ENCODE measurements at places on chromosomes 7 and 10.

- no peak for DNase-seq
These were observed 15.5 kb downstream of the TLX1 start for GRCh38 chr10:101146392-101147251.

- no peak for DNase-seq
These were observed 16.4 kb upstream of the BPGM start for GRCh38 chr7:134630237-134630636.

DNA sequence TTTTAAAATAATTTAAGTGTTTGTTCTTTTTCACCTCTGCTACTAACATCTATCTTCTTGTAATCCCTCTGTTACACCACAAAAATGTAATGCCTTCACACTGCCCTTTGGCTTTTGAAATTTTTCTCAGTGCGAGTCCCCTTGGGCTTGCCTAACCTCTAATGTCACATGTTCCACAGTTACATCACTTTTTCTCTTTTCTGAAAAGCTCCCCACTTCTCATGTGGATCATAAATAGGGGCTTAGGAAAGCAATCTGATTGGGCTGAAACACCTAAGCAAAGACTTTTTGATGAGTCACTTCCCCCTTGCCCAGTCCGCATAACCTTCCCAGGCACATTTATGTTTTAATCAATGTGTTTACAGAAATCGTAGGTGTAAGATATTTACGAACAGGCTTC, 288.2 kb downstream of the IPMK start:
- no peak for DNase-seq

DNA sequence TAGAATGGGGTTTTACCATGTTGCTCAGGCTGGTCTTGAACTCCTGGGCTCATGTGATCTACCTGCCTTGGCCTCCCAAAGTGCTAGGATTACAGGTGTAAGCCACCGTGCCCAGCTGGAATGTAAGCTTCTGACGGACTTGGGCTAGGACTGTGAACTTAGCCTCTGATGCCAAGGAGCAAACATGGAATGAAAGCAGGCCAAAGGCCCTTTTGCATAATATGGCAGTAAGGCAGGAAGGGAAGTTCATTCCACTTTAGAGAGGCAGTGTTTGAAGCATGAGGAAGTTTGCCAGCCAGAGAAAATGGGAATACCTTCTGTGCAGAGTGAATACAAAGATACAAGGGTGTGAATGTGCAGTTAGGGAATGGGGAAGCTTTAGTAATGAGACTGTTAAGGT, 20.3 kb downstream of the VCL start:
- no peak for DNase-seq

- DNase-seq: peak; percentile 71
These were observed 85.8 kb downstream of the NRP1 start for GRCh38 chr10:33248638-33249037.

DNA sequence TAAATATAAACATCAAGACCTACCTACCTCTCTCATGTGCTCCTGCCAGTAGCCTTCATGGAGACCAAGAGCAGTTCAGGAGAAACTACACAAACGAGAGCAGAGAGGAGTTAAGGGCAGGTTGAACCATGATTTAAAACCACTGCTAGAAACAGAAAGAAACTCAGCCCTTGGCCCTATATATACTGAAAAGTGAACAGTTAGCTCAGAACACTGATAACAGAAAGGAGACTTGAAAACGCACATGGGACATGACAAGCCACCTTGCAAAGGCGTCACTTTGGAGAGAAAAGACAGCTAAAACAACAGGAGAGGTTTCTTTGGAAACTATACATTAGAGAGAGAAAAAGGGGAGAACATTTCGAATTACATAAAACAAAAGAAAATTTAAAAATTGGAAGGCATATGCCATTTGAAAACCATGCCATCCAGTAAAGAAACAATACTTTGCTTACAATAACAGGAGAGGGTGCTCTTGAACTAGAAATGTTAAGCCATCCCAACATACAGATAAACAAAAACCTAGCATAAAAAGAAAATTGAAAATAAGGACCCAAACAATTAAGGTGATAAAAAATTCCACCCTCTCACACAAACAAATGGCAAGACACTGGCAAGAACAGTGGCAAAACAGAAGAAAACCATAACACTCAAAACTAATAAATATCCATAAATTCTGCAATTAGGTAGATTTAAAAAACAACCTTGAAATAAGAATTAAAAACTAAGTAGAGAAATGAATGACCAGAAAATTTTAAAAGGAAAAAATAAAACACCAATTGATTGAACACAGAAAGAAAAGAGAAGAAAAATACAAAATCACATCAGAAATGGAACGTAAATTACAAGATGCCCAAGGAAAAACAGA, 232.7 kb downstream of the IMMP2L start:
- DNase-seq: no peak

DNA sequence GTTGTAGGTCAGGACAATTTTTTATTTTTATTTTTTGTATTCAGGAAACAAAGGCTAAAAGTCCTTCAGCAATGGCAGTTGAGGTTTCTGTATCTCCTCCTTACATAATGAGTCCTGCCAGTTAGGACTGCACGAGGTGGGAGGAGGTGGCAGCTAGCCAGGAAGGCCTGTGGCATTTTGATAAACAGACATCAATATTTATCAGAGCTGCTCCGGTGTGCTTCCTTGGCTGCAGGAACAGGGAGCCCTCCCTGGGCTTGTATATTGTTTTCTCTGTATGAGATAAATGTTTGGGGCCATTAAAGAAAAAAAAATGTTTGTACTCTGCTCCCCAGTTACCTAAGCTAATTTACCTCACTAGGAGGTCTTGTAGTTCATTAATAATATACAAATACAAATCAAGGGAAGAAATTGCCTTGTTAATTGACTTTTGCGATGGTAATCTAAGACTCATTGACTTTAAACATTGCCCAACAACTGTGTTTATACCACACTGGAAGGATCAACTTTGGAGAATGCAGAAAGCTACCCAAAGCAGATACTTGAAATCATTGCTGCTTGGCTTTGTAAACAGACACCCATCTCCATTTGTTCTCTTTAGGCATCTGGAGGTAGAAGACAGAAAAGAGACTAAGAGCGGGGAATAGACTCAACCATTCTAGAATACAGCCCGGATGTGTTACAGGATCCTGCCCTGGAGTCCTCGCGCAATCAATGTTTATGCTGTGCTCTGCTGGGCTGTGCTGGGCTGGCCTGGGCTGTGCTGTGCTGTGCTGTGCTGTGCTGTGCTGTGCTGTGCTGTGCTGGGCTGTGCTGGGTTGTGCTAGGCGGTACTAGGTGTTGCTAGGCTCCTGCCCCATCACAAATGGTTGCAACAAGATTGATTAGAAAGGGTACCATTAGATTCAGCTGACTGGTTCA, 36.5 kb upstream of the PDZD8 start:
- no peak for DNase-seq

DNA sequence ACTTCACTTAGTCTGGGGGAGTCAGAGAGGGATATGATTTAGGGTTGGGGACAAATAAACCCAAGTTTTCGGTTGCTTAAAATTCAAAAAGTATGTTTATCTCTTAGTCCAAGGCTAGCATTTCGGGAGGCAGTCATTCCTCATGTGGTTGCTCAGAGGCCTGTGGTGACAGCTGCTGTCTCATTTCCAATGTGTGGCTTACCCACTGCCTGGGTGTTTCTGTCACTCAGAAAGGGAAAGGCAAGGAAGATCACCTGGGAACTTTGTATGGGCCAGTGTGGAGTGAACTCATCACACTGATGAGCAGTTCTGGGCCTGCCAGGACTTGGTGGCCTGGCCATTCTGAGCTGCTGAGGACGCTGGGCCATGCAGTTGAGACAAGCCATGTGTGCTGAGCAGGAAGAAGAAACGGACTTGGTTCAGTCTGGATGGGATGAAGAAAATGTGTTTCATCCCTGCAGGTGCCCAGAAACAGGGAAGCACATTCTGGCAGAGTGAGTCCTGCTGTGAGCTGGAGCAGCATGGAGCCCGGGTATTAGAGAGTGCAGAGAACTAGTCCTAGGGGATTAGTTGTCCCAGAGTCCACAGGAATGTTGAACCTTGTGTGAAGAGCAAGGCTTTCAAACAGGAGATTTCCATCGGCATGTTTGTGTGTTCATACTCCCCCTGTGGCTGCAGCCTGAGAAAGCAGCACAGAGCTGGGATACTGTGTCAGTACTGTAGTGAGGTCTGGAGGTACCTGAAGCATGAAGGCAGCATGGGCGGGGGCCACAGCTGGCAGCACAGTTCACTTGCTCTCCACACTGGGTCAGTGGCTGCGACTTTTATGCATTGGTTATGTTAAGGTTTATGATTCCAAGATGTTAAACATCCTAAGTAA, 211.1 kb upstream of the IGFBP3 start:
- DNase-seq: no peak

- no peak for DNase-seq
These were observed 130.9 kb upstream of the PRR15 start for GRCh38 chr7:29432721-29433120.

GRCh38 chr7:120538335-120538734, 265.4 kb downstream of the KCND2 start:
- no peak for DNase-seq

GRCh38 chr7:123598657-123599056, 3.0 kb upstream of the ASB15 start:
- DNase-seq: no peak

- DNase-seq: no peak
These were observed 21.9 kb downstream of the PDCD4 start for GRCh38 chr10:110893559-110894179.
